ENCODE measurements at places on chromosomes 11 and 22. TPM values are rescaled to one million over a fixed set of nuclear protein-coding genes. Genes with fewer than 3 reads are reported as not detected.

Gene IGSF22
- 1.0 TPM for total RNA-seq

Gene POU2F3
- total RNA-seq: 0.23 TPM

Gene GAL3ST1
- 2.9 TPM for total RNA-seq

Gene ASRGL1
- total RNA-seq: 4.0 TPM

Gene MAP6
- total RNA-seq: 12.4 TPM

Gene CEND1
- total RNA-seq: not detected

DNA sequence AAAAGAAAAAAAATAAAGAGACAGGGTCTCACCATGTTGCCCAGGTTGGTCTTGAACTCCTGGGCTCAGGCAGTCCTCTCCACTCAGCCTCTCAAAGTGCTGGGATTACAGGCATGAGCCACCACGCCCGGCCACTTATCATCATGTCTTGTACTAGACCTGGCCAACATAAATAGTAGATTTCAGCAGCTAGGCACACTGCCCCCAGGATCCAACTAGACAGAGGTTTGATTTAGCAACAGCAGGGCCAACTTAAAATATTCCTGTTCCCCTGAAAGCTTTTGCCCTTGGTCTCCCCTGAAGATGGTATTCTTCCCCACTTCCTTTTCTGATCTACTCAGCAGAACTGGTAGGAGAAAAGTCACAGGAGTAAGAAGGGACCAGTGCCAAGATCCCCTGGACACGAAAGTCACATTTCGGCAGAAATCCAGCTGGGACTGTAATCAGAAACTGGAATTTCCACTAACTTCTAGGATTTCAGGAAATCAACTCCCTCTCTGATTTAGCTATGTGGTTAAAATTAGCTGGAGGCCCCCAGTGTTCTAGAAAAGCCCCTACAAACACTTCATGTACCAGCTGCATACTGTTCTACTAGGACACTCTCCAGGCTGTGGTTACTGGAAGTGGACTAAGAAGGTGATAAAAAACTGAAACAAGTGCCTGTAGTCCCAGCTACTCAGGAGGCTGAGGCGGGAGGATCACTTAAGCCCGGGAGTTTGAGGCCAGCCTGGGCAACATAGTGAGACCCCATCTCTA lies 8.9 kb upstream of the PPP2R1B start:
- H3K27me3 ChIP-seq: no peaks in the 10 kb centered on the region
- H3K4me1 ChIP-seq: no peaks in the 10 kb centered on the region
- H3K27ac ChIP-seq: no peak overlapping the region

- no peak for DNase-seq
- H3K4me1 ChIP-seq: no peaks in the 10 kb centered on the region
- no peaks in the 10 kb centered on the region for H3K27me3 ChIP-seq
- H3K36me3 ChIP-seq: no peaks in the 10 kb centered on the region
- no peak overlapping the region for H3K4me3 ChIP-seq
Observed at GRCh38 chr11:114596175-114596919, 761 bp upstream of the NXPE4 start.

DNA sequence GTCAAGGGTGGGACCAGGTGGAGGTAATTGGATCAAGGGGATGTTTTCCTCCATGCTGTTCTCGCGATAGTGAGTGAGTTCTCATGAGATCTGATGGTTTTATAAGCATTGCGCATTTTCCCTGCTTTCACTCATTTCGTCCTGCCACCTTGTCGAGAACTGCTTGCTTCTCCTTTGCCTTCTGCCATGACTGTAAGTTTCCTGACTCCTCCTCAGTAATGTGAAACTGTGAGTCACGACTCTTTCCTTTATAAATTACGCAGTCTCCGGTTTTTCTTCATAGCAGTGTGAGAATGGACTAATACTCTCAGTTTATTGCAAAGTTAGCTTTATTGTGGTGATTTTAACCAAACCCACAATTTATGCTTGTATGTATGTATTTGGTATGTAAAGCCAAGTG lies 878.5 kb upstream of the ANO3 start:
- H3K36me3 ChIP-seq: no peaks in the 10 kb centered on the region
- no peaks in the 10 kb centered on the region for H3K27me3 ChIP-seq

- no peak for DNase-seq
- H3K27me3 ChIP-seq: no peaks in the 10 kb centered on the region
- no peaks in the 10 kb centered on the region for H3K4me1 ChIP-seq
- no peak overlapping the region for H3K4me3 ChIP-seq
Observed at GRCh38 chr11:78753297-78753696, 178.6 kb upstream of the NARS2 start.

DNA sequence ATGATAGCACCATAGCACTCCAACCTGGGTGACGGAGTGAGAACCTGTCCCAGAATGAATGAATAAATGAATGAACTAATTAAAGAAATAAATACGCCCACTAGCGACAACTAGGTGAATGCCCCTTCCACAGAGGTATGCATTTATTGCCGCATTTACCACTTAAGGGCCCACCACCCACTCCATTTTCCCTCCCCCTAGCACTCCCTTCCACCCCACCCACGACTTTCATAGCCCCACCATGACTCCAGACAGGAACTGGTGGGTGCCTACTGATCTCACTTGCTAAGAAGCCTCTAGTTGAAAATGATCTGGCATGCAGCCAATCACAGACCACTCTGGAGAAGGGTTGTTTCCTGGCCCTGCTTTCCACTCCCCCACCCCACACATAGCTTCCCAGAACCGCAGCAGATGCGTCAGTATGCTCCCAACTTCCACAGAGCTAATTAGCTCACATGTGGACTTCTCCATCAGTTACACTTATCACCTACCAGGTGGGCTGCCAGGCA lies 167.6 kb downstream of the WT1 start:
- H3K4me1 ChIP-seq: no peaks in the 10 kb centered on the region
- no peak overlapping the region for H3K27ac ChIP-seq
- DNase-seq: no peak
- no peak overlapping the region for H3K4me3 ChIP-seq

DNA sequence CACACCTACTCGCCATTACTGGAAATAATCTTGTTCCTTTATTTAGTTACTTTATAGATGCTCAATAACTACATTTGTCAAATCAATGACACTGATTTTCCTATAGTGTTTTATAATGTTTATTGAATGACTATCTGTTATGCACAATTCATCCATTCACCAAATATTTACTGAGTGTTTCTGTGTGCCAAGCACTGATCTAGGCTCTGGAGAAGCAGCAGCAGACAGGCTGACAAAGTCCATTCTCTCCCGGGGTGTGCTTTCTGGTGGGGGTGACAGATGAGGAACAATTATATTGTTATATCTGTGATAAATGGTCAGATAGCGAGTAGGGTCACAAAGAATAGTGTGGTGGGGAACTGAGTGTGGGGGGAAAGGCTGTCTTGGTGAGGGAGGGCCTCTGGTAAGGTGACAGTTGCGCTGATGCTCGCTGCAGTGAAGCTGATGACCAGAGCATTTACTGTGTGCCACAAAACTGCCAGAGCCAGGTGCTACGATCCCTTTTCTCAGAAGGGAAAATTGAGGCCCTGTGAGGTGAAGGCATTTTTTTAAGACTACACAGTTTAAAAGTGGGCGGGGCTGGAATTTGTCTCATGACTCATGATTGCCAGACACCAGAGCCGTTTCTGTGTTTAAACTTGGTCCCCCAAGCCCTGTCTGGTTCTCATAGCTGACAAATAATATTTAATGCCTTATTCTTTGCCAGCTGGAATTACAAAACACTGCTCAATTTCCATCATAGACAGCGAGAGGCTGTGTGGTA lies 10.2 kb downstream of the PACS1 start:
- peaks cover 7% of the 10 kb centered on the region for H3K4me1 ChIP-seq
- H3K4me3 ChIP-seq: no peak overlapping the region
- DNase-seq: no peak
- no peaks in the 10 kb centered on the region for H3K27me3 ChIP-seq
- no peaks in the 10 kb centered on the region for H3K36me3 ChIP-seq
- H3K27ac ChIP-seq: no peak overlapping the region

DNA sequence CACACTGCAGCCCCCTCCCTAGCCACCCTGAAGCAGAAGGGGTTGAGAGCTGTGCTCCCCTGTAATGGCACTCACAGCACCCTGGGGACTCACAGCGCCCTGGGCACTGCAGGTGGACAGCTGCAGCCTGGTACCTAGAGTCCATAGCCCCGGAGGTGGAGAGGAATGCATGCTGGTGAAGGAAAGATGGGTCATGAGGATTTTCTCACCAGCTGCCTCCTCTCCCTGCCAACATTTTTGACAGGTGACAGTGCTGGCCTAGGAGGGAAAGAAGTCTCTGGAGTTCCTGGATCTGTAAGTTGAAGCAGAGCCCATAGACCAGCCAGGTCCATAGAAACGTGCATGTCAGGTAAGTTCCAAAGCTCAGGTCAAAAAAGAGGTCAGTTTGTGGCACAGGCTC lies 330.5 kb downstream of the TENM4 start:
- no peaks in the 10 kb centered on the region for H3K27me3 ChIP-seq
- H3K4me1 ChIP-seq: peaks cover 14% of the 10 kb centered on the region
- no peak for DNase-seq
- no peaks in the 10 kb centered on the region for H3K36me3 ChIP-seq
- H3K27ac ChIP-seq: no peak overlapping the region
- H3K4me3 ChIP-seq: no peak overlapping the region

- no peaks in the 10 kb centered on the region for H3K36me3 ChIP-seq
- no peak overlapping the region for H3K27ac ChIP-seq
- no peak for DNase-seq
- H3K4me3 ChIP-seq: no peak overlapping the region
- no peaks in the 10 kb centered on the region for H3K4me1 ChIP-seq
Observed at GRCh38 chr11:60164550-60165075, 18.3 kb downstream of the MS4A6A start.

DNA sequence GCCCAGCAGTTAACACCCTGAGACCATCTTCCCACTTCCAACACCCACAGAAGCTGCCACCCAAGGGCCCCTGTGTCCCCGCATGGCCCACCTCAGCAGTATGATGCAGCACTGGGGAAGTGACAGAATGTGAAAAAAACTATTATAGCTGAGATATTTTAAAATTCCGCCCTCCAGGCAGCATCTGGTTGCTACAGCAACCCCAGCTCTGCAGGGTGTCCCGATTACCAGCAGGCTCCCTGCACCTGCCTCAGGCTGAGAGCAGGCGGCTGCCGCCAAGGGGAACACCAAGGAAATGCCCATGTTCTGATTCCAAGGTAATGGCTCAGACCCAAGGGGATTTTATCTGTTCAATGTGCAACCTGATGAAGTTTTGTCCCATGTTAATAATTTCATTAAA lies 10.5 kb upstream of the TMEM121B start:
- no peak for DNase-seq
- no peaks in the 10 kb centered on the region for H3K27me3 ChIP-seq
- no peak overlapping the region for H3K4me3 ChIP-seq
- no peaks in the 10 kb centered on the region for H3K4me1 ChIP-seq
- H3K36me3 ChIP-seq: no peaks in the 10 kb centered on the region

- no peaks in the 10 kb centered on the region for H3K36me3 ChIP-seq
- no peak overlapping the region for H3K4me3 ChIP-seq
- peaks cover 15% of the 10 kb centered on the region for H3K4me1 ChIP-seq
- no peak for DNase-seq
- no peaks in the 10 kb centered on the region for H3K27me3 ChIP-seq
- H3K27ac ChIP-seq: no peak overlapping the region
Observed at GRCh38 chr22:28395520-28395919, 284.1 kb downstream of the TTC28 start.

GRCh38 chr11:72327606-72328005 lies 83.6 kb upstream of the PHOX2A start:
- no peak overlapping the region for H3K4me3 ChIP-seq
- no peaks in the 10 kb centered on the region for H3K36me3 ChIP-seq
- no peak overlapping the region for H3K27ac ChIP-seq

- H3K27me3 ChIP-seq: no peaks in the 10 kb centered on the region
- H3K36me3 ChIP-seq: no peaks in the 10 kb centered on the region
- H3K4me3 ChIP-seq: no peak overlapping the region
- peaks cover 5% of the 10 kb centered on the region for H3K4me1 ChIP-seq
Observed at GRCh38 chr11:57432149-57432561, 5.2 kb upstream of the SLC43A3 start.

DNA sequence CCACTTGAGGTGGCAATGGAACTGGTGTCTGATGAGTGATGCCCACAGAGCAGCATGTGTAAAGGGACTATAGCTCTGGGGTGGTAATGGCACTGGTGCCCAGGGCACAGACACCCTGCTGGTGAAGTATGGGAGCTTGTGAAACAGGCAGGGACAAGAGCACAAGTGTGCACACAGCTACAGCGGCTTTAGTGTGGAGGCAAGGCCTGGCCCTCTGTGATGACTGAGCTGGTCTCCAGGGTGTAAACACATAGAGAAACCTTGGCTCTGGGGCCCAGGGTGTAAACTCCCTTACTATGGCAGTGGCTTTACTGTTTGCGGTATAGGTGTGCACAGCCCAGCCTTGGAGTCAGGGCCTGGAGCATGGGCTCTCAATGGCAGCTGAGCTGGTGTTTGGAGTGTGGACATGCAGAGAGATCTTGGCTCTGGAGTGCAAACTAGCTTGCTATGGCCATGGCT lies 46.3 kb downstream of the BIRC2 start:
- no peak overlapping the region for H3K27ac ChIP-seq
- no peak overlapping the region for H3K4me3 ChIP-seq
- no peaks in the 10 kb centered on the region for H3K27me3 ChIP-seq
- no peak for DNase-seq
- H3K4me1 ChIP-seq: no peaks in the 10 kb centered on the region

DNA sequence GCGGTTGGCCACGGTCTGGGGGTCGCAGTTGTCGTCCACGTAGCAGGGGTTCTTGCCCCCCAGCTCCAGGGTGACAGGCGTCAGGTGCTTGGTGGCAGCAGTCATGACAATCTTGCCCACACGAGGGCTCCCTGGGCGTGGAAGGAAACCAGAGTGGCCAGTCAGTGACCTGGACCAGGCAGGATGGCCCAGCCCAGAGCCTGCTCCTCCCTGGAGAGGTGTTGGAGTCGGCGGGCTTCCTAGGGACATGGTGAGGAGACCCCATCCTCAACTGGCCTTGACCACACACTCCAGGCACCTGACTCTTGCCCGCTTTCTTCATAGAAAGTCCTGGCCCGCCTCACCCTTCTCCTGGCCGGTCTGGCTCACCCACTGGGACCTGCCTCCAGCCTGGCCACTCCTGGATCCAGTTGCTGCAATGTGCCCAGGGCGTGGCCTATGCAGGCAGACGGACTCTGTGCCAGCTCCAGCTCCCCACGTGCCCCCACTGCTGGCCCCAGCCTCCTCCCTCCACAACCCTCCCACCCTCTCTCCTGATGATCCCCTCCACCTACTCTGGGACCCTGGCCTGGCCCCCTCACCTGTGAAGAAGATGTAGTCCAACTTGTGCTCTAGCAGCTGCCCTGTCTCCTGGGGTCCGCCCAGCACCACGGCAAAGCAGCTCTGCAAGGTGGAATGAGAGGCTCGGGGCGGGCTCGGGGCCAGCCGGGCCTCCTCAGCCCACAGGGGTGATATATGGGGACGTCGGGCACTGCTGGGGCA lies 8.7 kb downstream of the ALDH3B2 start:
- H3K4me1 ChIP-seq: no peaks in the 10 kb centered on the region
- no peak for DNase-seq
- no peak overlapping the region for H3K27ac ChIP-seq
- H3K36me3 ChIP-seq: no peaks in the 10 kb centered on the region

- DNase-seq: no peak
- no peak overlapping the region for H3K27ac ChIP-seq
- H3K36me3 ChIP-seq: no peaks in the 10 kb centered on the region
- H3K27me3 ChIP-seq: no peaks in the 10 kb centered on the region
- H3K4me3 ChIP-seq: no peak overlapping the region
Observed at GRCh38 chr22:17475318-17476230, 87.7 kb upstream of the SLC25A18 start.

Data from ovary (tissue), 10 donors.